ENCODE measurements at places on chromosomes 11 and 22. TPM values are rescaled to one million over a fixed set of nuclear protein-coding genes. Genes with fewer than 3 reads are reported as not detected.

GRCh38 chr11:8689726-8690255 is 7.2 kb downstream of the RPL27A start:
- no peak overlapping the region for H3K4me3 ChIP-seq
- no peak for DNase-seq
- H3K27me3 ChIP-seq = no peaks in the 10 kb centered on the region
- H3K27ac ChIP-seq = no peak overlapping the region
- H3K4me1 ChIP-seq = peaks cover 14% of the 10 kb centered on the region
- peaks cover 19% of the 10 kb centered on the region for H3K36me3 ChIP-seq

- H3K4me1 ChIP-seq = peaks cover 15% of the 10 kb centered on the region
- DNase-seq = peak; percentile 24
- H3K27me3 ChIP-seq = no peaks in the 10 kb centered on the region
- no peaks in the 10 kb centered on the region for H3K36me3 ChIP-seq
These were observed 1.9 kb upstream of the SSH3 start for GRCh38 chr11:67301313-67301921.

DNA sequence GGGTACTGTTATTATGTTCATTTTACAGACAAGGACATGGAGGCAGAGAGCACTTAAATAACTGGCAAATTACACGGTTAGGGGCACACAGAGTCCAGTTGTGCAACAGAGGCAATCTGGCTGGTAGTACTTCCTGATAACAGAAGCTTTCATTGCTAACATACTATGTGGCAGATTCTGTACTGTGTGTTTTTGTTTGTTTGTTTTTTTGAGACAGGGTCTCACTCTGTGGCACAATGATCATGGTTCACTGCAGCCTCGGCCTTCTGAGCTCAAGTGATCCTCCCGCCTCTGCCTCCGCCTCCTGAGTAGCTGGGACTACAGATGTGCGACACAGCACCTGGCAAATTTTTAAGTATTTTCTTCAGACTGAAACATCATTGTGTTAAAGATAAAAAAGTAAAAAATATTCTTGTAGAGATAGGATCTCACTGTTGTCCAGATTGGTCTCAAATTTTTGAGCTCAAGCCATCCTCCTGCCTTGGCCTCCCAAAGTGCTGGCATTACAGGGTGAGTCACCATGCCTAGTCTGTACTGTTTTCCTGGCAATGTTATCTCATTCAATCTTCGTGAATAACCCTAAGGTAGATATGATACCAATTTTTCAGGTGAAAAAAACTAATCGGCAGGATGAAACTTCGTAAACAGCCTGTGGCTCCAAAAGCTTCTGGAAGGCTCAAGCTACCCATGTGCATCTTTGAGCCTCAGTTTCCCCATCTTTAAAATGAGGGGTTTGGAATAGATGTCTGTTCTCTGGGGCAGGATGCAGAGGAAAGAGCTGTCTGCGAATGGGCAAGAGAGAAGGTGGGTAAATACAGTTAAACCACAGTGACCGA is 921 bp upstream of the NUCB2 start:
- DNase-seq = no peak
- H3K36me3 ChIP-seq = no peaks in the 10 kb centered on the region
- H3K4me3 ChIP-seq = peak overlapping the region; percentile 84
- H3K27ac ChIP-seq = peak overlapping the region; percentile 88
- no peaks in the 10 kb centered on the region for H3K27me3 ChIP-seq
- no peaks in the 10 kb centered on the region for H3K4me1 ChIP-seq

DNA sequence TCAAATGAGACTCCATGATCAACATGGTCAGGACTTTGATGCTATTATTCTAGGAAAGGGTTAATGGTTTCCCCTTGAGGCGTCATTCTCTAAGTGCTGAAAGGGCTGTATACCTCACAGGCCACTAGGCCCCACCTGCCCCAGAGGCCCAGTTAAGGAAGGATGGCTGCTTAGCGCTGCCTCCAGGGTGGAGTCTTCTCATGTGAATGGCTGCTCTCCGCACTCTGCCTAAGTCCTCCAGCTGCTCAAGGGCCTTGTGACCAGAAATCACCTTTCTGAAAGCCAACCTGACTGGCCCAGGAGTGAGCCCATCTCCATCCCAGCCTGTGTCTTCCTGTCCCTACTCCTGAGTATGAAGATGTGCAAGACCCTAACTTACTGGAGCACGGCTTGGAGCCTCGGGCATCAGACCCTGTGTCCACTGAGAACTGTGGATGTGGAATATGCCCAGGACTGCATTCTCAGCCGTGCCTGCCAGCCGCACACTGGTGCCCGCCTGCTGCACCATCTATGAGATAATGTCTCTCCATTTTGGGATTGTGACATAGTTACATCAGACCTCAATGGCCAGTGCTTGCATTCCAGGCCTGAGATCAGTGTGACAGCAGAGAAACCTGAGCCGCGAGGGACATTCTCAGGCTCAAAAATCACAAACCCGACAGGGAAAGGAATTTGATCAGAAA is 51.0 kb downstream of the SNX19 start:
- H3K4me3 ChIP-seq = no peak overlapping the region
- H3K36me3 ChIP-seq = no peaks in the 10 kb centered on the region
- H3K27ac ChIP-seq = no peak overlapping the region
- DNase-seq = no peak
- no peaks in the 10 kb centered on the region for H3K27me3 ChIP-seq
- no peaks in the 10 kb centered on the region for H3K4me1 ChIP-seq

- H3K4me3 ChIP-seq = no peak overlapping the region
- DNase-seq = no peak
- no peaks in the 10 kb centered on the region for H3K27me3 ChIP-seq
- peaks cover under 1% of the 10 kb centered on the region for H3K4me1 ChIP-seq
- no peak overlapping the region for H3K27ac ChIP-seq
These were observed 11.7 kb upstream of the IL2RB start for GRCh38 chr22:37161443-37161842.

DNA sequence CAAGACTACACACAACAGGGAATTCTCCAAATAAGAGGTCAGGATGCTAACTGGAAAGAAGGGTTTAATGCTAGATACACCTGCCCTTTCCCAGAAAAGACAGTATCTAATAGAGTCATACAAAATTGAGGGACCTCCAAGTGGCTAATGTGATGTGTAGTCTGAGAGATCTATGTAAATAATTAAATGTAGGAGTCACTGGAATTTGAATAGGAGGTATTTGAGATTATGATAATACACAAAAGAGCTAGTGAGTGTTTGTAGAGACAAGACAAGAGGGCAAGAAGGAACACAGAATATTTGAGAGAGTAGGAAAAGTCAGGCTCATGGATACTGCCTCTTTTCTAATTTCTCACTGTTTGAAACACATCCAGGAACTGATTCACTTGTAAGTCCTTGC is 15.5 kb upstream of the INSC start:
- no peak for DNase-seq
- no peaks in the 10 kb centered on the region for H3K27me3 ChIP-seq
- H3K36me3 ChIP-seq = no peaks in the 10 kb centered on the region
- H3K27ac ChIP-seq = no peak overlapping the region
- no peak overlapping the region for H3K4me3 ChIP-seq

Gene SF3B2
- total RNA-seq = 139 TPM

Gene GAB2
- total RNA-seq = 21.1 TPM
